Activated CD8-positive, alpha-beta memory T cell treated with anti-CD3 and anti-CD28 coated beads, Interleukin-2, amount 10 ng/mL, durations not matched to agents 7 days and 5 days (primary cell): ENCODE measurements at places on chromosomes 5 and 9.

DNA sequence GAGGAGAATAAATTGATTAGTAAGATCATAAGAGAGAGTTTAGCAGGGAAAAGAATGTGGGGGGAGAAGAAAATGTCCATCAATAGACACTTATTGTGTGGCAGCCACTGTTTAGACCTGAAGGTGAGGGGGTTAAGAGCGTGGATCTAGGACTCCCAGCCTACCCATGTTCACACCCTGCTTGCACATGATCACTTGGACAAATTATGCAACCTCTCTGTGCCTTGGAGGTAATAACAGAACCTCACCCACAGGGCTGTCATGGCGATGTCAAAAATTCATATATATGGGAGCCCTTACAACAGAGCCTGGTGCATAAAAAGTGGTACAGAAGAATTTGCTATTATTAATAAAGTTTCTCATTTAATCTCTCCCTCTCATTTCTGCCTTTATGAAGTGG lies 86.0 kb upstream of the EQTN start:
- DNase-seq = no peak

DNA sequence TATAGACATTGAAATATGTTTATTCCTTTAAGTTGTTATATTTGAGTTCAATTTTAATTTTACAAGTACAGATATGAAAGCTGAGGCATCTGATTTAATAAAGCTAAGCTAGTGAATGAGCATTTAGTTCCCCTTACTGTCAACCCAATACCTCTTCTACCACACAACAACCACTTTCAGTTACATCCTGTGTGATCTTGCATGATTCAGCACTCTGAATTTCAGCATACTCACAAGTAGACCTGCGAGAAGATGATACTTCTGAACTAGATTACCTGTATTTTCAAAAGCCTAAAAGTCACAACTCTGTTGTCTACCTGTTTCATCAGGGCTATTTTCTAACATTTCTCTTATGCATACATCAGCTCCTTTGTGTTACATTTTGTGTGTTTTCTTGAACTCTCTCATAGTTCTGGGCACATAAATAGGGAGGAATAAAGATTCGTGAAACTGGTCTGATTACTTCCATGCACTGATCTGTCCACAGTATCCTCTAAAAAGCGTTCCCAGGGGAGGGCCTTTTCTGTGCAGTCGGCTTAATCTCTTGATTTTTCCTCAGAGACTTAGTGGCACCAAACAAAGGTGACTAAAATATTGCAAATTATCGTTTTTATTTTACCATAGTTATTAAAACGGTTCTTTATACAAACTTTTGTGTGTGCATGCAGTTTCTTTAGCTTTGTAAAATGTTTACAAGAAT lies 2025.5 kb upstream of the NUDT12 start:
- no peak for DNase-seq

GRCh38 chr5:125549322-125549911 lies 803.0 kb upstream of the ZNF608 start:
- DNase-seq = no peak

DNA sequence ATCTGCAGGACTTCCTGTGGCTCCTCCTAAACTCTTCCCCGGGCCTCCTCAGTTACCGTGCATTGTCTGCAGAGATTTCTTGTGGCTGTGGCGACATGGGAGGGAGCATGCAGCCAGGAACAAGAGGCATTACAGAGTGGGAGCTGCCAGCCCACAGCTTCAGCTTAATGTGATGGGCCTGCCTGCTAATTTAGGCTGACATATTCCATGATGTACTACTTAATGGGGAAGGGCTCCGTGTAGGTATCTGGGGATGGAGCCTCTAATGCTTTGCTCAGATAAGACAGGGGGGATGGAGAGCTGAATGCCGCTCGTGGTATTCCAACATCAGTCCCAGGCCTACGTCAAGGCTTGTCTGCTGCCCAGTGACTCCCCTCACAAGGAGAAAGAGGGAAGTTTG lies 137.6 kb upstream of the GPR151 start:
- DNase-seq = no peak

GRCh38 chr9:122695696-122696095 lies 20.8 kb downstream of the OR1L3 start:
- DNase-seq = no peak

GRCh38 chr9:95012035-95012708 lies 285.7 kb downstream of the AOPEP start:
- DNase-seq = no peak

GRCh38 chr5:102755686-102756371 lies 724 bp downstream of the PAM start:
- peak; percentile 87 for DNase-seq

- no peak for DNase-seq
These were observed 6.8 kb downstream of the LSM11 start for GRCh38 chr5:157750320-157750719.

- no peak for DNase-seq
These were observed 470.5 kb downstream of the PLK2 start for GRCh38 chr5:57989378-57989777.

- no peak for DNase-seq
These were observed 205.0 kb downstream of the DOCK8 start for GRCh38 chr9:419571-420171.

DNA sequence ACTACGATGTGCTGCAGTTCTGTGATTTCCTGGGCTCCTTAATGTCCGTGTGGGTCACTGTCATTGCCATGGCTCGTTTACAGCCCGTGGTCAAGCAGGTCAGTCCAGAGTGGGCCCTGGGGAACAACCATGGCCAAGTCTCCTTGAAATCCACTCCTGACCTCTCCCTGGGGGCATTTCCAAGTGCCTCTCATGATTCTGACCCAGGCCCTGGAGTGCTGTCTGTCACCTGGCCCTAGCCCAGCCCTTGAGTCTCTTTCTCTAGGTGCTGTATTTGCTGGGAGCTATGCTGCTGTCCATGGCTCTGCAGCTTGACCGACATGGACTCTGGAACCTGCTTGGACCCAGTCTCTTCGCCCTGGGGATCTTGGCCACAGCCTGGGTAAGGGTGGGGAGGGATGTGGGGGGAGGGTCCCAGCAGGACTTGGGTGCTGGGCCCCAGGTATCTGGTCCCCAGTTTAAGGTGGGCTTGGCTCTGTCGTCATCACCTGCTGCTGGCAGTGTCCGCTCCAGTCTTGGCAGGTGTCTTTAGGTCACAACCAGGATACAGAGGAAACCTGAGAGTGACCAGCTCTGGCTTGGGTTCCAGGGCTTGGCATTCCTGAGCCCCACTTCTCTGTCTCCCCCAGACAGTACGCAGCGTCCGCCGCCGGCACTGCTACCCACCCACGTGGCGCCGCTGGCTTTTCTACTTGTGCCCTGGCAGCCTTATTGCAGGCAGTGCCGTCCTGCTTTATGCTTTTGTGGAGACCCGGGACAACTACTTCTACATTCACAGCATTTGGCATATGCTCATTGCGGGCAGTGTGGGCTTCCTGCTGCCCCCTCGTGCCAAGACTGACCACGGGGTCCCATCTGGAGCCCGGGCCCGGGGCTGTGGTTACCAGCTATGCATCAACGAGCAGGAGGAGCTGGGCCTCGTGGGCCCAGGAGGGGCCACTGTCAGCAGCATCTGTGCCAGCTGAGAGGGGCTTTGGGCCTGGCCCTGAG lies 17.0 kb downstream of the OR13J1 start:
- DNase-seq = peak; percentile 28

DNA sequence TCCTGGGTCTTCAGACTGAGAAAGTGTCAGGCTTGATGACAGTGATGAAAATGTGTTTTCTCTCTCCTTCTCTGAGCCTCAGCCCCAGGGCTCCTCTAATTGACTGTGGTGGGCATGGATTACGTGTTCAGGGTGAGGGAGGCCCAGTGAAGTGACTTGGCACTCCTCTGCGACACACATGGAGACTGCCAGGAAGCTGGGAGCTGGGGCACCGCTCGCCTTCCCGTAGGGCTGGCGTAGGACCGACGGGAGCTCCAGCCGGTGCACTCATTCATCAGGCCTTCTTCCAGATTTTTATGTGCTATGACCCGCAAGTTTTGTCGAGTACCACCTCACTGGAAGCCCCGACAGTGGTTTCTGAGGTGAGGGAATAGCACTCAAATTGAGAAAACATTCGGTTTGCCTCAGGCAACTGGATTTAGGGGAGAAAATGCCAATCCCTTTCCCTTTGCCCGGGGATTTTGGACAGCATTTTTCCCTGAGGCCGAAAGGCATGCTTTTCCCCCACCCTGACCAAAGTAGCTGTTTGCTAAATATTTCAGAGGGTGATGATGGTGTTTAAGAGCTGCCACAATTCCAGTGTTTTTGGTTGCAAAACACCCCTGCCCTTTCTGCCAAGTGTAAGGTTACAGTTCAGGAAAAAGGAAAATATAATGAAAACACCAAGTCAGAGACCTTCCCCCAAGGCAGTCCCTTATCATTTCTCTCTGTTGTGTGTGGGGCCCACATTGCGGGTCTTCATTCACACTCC lies 83.7 kb downstream of the PCSK5 start:
- no peak for DNase-seq

GRCh38 chr5:109412981-109413402 lies 3.2 kb upstream of the PJA2 start:
- DNase-seq = no peak

DNA sequence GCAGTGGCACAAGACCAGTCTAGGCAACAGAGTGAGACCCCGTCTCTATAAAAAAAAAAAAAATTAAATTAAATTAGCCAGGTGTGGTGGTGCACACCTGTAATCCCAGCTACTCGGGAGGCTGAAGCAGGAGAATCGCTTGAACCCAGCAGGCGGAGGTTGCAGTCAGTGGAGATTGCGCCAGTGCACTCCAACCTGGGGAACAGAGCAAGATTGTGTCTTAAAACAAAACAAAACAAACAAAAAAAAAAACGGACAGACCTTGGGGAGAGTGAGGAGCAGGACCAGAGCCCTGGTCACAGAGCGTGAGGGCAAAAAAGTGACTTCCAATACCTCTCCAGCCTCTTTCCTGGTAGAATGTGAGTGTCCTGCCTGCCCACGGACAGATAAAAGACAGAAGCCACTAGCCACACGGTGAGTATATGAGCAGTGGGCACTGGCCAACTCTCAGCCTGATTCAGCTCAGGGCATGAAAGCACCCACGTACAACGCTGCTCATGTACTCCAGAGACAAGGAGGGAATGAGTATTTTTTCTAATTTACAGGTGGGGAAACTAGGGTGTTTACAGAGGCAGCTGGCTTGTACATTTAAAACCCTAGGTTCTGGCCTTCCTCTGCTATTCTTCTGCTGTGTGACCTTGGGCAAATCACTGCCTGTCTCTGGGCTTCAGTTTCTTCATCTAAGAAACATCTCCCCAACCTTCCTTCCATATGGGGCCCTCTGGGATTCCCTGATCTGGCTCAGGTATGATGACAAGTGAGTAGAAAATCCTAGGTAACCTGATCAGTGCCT lies 1.8 kb downstream of the OLFML2A start:
- DNase-seq = peak; percentile 35

GRCh38 chr5:60066502-60066901 lies 173.0 kb upstream of the PDE4D start:
- DNase-seq = no peak

- DNase-seq = no peak
These were observed 731.3 kb downstream of the DTWD2 start for GRCh38 chr5:118257066-118257465.

- DNase-seq = no peak
These were observed 1603.4 kb downstream of the MAT2B start for GRCh38 chr5:165108809-165109208.

DNA sequence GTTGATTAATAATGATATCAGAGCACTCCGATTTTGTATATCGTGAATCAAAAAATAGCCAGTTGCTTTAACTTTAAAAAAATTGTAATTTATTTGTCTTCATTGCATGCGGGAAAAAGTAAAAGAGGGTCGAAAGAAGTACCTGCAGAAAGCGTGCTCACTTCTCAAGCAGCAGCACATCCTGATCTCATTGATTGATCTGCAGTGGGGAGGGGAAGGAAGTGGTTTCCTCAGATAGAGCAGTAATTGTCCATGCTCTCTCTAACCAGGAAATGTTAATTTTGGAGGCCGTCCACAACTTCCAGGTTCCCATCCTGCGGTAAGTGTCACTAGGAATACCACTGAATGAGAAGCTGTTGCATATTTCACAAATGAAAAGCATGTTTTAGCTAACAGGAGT lies 63.2 kb downstream of the SYK start:
- DNase-seq = peak; percentile 28

- DNase-seq = no peak
These were observed 175.8 kb upstream of the CHD1 start for GRCh38 chr5:99104538-99105132.

GRCh38 chr5:133758641-133759040 lies 146.3 kb upstream of the FSTL4 start:
- DNase-seq = no peak

GRCh38 chr9:138043411-138044345 lies 166.1 kb downstream of the CACNA1B start:
- DNase-seq = peak; percentile 31

- DNase-seq = no peak
These were observed 149.1 kb upstream of the PIK3R1 start for GRCh38 chr5:68066277-68066955.

DNA sequence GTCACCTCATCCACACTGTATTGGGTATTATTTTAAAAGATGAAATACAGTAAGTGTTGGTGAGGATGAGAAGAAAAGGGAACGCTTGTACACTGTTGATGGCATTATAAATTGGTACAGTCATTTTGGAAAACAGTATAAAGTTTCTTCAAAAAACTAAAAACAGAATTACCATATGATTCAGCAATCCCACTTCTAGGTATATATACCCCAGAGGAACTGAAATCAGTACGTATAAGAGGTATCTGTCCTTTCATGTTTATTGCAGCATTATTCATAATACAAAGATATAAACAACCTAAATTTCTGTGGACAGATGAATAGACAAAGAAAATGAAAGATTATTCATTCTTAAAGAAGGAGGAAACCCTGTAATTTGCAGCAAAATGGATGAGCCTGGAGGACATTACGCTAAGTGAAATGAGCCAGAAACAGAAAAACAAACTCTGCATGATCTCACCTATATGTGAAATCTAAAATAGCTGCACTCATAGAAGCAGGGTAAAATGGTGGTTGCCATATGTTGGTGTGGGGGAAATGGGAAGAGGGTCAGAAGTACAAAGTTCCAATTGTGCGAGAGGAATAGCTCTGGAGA lies 191.6 kb downstream of the TRIM36 start:
- DNase-seq = no peak

DNA sequence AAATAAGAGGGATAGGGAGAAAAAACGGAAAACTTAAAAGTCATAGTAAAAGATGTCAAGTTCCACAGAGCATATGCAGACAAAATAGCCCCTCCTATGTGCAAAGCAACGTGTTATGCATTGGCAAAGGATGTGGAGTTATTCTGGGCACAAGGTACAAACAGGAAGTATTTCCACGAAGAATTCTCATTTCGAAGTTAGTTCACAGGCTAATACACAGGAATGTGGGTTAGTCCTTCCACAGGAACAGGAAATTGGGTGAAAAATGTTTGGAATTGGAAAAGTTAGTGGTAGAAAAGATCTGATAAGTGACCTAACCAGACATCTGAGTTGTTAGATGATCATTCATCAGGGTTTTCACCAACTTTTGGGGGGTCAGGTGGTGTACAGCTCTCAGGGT lies 326.6 kb downstream of the EBF1 start:
- DNase-seq = no peak

- peak; percentile 46 for DNase-seq
These were observed 37.9 kb upstream of the GZMA start for GRCh38 chr5:55064523-55064922.

GRCh38 chr9:93894691-93895079 lies 60.5 kb downstream of the BARX1 start:
- peak; percentile 9 for DNase-seq
